Epithelial cell of prostate (primary cell): ENCODE measurements at places on chromosomes 12 and 14.

DNA sequence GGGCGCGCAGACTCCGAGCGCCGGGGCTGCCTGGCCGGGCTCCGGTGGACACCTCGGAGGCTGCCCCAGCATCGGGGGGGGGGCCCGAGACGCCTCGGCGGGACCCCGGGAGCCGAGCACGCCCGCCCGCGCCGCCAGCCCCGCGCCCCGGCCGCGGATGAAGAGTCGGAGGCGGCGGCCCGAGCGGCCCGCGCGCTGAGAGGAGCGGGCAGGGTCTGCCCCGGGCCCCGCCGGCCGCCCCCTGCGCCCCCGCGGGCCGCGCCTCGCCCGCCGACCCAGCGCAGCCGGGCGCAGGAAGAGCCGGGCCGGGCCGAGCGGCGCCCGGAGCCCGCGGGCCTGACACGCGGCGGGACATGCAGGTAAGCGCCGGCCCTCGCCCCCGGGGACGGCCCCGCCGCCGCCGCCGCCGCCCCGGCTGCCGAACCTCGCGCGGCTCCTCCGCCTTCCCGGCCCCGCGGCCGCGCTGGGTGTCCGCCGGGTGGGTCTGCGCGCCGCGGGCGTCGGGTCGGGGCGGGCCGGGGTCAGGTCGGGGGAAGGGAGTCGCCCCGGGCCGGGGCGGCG lies 63.7 kb downstream of the FBXL14 start:
- DNase-seq, result no peak

DNA sequence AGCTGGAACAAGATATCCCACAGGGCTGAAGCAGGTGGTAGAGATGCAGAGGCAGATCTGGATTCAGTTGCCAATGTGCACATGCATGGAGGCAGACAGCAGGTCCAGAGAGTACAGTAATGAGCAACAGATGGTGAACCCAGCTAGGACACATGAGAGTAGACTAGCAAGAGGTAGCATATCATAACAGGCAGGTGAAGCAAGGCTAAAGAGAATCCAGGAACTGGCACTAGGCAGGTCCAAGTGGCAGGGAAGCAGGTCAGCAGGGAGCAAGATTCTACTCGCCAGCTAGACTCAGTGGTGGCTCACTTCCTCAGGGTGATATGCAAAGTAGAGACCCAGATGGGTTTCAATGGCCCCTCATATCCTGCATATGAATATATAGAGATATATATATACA lies 15.3 kb upstream of the MYF6 start:
- DNase-seq, result no peak

GRCh38 chr14:24785698-24786097 lies 151.7 kb upstream of the GZMB start:
- DNase-seq, result no peak

GRCh38 chr12:114402084-114402717 lies 3.7 kb downstream of the TBX5 start:
- DNase-seq, result no peak

GRCh38 chr12:54479421-54479820 lies 6.0 kb upstream of the GTSF1 start:
- no peak for DNase-seq

DNA sequence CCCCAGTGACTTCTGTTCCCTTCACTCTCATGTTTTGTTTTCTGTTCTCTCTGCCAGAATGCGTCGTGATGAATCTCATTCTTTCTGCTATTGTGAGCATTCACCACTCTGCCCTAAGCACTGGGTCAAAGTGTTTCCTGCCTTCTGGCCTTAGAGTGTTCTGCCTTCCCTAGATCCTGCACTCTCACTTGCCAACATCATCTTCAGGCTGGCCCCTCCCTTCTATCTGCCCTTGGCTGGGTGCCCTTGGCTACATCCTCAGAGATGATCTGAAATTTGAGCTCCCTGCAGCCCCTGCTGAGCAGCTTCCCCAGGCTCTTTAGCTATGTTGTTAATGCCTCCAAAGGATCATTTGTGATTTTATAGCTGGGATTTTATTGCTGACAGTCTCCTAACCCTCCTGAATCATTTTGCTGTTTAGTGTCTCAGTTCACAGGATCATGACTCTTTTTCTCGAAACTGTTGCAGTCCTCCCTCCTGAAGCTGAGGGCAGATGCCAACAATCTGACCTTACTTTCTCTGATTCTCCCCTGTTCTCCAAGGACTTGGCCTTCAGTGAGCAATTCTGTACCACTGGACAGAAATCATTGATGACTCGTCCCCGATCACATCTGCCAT lies 4.5 kb downstream of the DHRS2 start:
- DNase-seq, result no peak

DNA sequence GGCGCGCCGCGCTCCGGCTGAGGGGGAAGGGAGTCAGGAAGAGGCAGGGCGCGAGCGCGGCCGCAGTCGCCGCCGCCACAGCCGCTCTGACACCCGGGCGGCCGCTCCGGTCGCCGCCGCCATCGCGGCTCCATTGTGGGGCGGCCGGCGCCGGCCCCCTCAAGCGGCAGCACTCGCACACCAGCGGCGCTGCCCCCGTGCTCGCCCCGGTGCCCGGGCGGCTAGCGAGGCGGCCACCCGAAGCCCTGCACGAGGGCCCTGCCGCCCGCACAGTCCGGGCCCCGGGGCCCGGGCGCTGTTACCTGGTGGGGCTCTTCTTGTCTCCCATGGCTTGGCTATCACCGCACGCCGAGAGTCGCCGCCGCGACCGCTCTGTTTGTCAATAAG lies 202 bp downstream of the YAF2 start:
- no peak for DNase-seq

DNA sequence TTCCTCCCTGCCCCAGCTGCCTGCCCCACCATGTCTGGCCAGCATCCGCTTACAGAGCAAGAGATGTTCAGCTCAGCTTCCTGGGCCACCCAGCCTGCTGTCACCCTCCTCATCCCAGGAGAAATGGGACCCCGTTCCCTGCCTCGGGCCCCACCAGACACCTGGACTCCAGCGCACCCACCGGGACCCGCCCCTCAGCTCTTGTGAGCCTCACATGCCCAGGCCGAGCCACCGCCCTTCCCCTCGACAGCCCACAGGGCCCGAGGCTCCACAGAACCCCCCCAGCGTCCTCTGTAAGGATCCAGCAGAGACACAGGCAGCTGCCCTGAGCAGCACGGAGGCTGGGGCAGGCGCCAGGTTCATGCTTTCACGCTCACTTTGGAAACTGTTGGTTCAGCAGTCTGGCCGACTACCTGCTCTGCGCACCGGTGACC lies 18.4 kb upstream of the C14orf180 start:
- no peak for DNase-seq

GRCh38 chr14:69501423-69501838 lies 16.9 kb downstream of the PLEKHD1 start:
- no peak for DNase-seq

DNA sequence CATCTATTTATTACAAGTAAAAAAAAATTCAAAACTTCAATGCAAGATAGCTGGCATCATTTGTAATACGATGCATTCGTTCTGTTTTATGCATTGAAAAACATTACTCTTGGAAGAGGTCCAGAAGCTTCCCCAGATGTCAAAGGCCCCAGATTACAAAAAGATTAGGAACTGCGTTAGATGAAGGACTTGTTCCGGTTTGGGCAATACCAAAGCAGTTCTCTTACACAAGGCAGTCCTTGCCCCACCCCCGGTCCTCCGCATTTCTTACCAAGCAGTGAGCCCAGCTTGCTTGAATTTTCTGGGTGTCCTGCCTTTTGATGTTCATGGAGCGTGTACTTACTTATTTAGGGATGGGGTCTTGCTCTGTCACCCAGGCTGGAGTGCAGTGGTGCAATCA lies 4.8 kb upstream of the HVCN1 start:
- no peak for DNase-seq

DNA sequence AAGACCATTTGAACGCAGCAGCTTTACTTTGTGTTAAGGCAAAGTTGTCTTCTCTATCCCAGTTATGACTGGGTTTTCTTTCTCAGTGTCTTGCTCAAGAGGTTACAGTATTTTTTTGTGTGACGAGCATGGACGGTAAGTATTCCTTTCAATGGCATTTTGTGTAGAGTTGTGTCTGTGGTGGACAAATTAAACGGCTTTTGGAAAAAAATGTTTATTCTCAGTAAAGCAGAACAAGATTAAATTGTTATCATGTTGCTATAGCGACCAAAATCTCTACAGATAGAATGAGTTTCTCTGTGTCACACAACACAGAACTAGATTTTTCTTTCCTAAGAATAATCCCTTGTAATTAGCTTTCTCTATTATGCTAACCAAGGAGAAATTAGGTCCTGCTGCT lies 417.1 kb downstream of the AEBP2 start:
- DNase-seq, result no peak

DNA sequence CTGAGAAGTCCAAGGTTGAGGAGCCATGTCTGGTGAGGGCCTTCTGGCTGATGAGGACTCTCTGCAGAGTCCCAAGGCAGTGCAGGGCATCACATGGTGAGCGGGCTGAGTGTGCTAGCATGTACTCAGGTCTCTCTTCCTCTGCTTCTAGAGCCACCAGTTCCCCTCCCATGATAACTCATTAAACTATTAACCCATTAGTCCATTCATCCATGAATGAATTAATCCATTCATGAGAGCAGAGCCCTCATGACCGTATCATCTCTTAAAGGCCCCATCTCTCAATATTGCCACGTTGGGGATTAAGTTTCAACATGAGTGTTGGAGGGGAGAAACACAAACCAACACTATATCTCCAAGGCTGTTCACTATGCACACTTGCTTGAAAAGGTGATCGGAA lies 83.7 kb downstream of the TMEM30B start:
- no peak for DNase-seq

GRCh38 chr12:54229624-54230212 lies 40.9 kb upstream of the SMUG1 start:
- no peak for DNase-seq

- no peak for DNase-seq
Observed at GRCh38 chr12:88993651-88994050, 358.6 kb downstream of the DUSP6 start.

- DNase-seq, result no peak
Observed at GRCh38 chr14:100077441-100077840, 12.2 kb downstream of the EVL start.

DNA sequence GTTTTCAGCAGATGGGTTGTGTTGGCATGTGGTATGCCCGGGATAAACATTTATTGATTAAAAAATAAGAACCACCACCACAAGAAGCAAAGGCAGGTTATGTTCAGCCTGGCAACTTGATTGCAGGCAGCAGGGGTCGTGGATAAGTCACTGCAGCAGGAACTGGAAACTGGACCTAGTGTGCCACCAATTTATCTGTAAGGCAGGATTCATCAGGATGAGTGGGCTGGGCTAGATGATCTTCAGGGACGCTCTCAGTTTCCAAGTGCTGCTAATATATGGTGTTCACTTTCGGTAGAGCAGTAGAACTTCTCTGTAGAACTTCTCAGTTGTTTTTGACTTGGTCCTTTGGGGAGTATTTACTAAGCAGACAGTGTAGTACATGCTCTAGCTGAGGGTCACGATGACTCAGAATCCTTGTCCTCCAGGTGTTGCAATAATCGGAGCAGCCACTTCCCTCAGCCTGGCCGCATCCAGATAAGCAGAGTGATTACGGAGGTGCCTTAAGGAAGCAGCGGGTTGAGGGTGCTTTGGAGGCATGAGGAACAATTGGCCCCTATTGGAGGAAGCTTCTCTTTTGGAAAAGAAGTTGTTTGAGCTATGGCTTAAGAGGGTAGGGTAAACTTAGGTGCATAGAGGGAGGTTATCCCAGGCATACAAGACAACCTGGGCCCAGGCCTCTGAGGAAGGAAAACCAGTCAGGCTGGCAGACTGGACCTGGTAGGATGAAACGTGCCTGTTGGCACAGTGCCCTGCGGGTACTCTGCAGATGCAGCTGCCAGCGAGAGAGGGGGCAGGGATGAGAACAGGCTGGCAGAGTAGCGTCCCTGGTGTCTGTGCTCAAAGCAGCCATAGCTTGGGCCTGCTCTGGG lies 104.0 kb downstream of the GPR135 start:
- no peak for DNase-seq

DNA sequence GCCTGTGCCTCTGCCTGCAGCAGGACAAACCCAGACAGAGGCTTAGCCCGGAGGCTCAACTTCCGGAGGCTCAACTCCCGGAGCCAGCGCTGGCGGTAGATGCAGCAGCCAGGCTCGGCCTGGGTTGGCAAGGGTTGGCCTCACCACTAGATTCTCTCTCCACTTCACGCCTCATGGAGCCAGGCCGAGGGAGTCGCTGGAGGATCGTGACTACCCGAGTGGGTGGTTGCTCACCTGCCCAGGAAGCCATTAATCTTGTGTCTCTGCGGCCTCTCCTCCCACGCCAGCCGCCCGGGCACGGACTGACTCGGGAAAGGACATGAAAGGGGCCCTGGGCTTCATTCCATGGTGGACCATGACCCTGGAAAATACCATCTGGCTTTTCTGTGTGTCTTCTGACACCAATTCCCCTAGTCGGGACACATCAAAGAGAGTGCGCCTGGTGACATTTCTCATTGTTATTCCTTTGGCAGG lies 20.8 kb downstream of the ESRRB start:
- DNase-seq, result no peak

DNA sequence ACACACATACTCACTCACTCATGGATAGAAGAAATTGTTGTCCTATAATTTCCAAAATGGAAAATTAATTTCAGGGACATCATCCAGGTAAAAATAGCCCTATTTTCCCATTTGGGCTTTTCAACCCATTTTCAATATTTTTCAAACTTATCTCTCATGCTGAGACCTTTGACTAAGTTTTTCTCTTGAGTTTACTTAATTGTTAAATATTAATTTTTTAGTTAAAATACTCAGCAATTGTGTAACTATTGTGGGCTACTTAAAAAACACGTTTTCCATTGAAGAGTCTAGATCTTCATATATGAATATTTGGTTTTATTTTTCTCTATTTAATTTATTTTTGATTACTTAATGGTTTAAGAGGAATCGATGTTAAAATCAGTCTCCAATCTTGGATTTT lies 14.2 kb upstream of the TAS2R43 start:
- no peak for DNase-seq

- no peak for DNase-seq
Observed at GRCh38 chr12:104790296-104791125, 167.6 kb downstream of the SLC41A2 start.

- DNase-seq, result no peak
Observed at GRCh38 chr14:95516554-95517181, at the start of gene SYNE3. Gene SYNE3 (minus strand): TSS chr14:95516650. CDS start chr14:95475821, 40,829 bp downstream.

DNA sequence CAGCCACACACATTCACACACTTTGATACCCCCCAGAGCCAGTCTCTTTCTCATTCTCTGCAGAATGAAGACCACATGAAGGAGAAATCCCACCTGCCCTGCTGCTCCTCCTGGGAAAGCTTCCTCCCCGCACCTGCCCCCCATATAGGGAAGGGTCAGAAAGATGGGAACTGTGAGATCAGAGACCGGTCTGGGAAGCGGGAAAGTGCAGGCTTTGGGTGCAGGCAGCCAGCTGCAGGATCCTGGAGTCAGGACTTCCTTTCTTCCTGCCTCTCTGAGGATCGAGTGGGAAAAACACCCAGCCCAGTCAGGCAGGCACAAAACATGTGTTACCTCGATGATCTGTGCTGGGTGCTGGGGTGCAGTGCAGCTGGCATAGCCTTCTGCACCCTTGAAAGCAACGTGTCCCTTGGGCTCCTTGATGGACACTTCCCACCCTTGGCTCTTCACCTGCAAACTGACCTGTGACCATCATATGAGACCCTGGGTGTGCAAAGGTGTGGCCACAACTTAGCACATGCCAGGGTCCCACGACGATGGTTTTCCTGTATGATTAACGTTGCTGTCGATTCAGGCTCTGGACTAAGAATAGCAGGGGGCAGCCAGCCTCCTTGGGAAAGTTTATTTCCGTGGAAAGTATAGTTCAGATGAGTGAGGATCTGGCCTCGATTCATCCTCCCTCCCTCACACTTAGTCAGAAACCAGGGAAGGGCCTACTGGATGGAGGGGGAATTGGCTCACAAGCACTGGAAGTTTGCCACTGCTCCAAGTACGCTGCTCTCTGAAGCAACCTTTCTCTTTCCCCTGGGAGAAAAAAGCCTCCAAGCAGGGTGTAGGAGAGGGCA lies 105.4 kb upstream of the MED13L start:
- no peak for DNase-seq

GRCh38 chr14:28763751-28764256 lies 2.8 kb upstream of the FOXG1 start:
- no peak for DNase-seq
